NCI-H69 (cell line): ENCODE measurements at places on chromosomes 6 and 20.
A peak's percentile ranks its signal among the peaks of the same experiment; 100 is the strongest.

DNA sequence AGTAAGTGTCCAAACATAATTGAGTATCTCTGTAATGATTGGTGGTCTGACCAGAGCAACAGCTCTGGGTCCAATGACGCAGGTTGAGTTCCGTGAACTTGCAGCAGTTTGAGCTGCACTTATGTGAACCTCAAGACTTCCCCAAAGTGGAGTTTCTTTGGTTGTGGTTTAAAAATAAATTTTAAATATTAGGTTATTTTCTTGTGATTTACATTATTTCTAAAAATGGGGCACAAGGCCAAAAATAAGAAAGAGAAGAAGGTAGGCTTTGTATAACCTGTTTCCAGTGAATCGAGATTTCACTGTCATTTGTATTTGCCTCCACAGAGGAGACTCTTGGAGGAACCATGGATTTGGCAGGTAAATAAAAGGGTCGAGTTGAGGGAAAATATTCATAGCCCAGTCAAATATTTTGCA, 166.4 kb upstream of the ZNF217 start:
- no peak for DNase-seq

DNA sequence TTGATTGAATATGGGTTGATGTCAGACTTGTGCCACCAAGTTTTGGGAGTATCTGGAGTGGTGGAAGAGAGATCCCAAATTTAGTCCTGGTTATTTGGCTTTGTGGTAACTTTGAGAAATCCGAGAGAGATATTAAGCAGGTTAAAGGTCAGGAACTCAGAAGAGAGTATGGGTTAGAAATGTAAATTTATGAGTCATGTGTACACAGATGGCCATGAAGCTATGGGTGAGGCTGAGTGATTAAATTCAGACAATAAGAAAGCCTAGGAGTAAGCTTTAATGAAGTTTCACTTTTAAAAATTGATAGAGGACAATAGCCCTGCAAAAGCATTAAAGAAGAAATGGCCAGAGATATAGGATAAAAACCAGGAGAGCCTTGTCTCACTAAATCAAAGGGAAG, 14.3 kb downstream of the RIMS1 start:
- no peak for DNase-seq

- peak; percentile 41 for DNase-seq
These were observed 419.2 kb downstream of the EPM2A start for GRCh38 chr6:145315982-145316600.

GRCh38 chr6:56766806-56767178, 124.1 kb upstream of the DST start:
- no peak for DNase-seq

- DNase-seq: peak; percentile 19
These were observed 154.5 kb upstream of the ECI2 start for GRCh38 chr6:4289770-4290320.

GRCh38 chr6:35017411-35018181, 123.5 kb downstream of the TCP11 start:
- DNase-seq: no peak

GRCh38 chr20:63183422-63184146, 32.3 kb downstream of the YTHDF1 start:
- DNase-seq: peak; percentile 34

DNA sequence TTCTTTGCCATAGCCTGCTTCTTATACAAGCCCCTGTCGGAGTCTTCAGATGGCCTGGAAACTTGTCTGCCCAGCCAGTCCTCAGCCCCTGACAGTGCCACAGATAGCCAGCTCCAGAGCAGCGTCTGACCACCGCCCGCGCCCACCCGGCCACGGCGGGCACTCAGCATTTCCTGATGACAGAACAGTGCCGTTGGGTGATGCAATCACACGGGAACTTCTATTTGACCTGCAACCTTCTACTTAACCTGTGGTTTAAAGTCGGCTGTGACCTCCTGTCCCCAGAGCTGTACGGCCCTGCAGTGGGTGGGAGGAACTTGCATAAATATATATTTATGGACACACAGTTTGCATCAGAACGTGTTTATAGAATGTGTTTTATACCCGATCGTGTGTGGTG, 29.5 kb downstream of the SLCO4A1 start:
- DNase-seq: no peak

- DNase-seq: no peak
These were observed 3.5 kb upstream of the SLC22A2 start for GRCh38 chr6:160261991-160262680.

GRCh38 chr6:155440398-155441111, 15.1 kb downstream of the NOX3 start:
- no peak for DNase-seq

- no peak for DNase-seq
These were observed 54.3 kb downstream of the PGM3 start for GRCh38 chr6:83138758-83139157.

- DNase-seq: no peak
These were observed 193.6 kb downstream of the EDN1 start for GRCh38 chr6:12483712-12484111.

- DNase-seq: no peak
These were observed 392.2 kb upstream of the MARCKS start for GRCh38 chr6:113464960-113465359.

DNA sequence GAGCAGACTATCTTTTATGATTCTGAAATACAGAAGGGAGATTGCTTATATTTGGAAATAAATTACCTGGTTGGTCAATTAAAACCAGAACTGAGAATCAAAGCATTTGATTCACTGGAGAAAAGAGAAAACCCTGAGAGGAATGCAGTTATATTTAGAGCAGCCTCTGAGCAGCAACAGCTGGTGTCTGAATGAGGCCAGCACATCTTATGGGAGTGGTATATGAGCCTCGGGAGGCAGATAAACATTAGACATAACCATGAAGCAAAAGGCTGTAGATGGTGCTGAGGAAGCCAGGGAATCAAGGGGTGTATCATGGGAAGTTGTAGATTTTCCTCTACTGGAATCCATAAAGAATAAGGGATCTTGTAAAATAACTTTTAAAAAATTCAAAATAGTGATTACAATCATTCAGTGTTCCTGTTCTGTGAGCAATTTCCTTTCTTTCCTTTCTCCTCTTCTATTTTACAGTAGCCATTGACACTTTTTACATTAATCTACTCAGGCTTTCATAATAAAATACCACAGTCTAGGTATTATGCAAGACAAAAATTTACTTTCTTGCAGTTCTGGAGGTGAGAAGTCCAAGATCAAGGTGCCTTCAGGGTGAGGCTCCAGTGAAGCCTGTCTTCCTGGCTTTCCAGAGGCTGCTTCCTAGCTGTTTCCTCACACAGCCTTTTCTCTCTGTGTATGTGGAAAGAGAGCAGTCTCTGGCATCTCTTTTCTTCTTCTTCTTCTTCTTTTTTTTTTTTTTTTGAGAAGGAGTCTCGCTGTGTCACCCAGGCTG, 32.8 kb upstream of the ENPP5 start:
- no peak for DNase-seq

DNA sequence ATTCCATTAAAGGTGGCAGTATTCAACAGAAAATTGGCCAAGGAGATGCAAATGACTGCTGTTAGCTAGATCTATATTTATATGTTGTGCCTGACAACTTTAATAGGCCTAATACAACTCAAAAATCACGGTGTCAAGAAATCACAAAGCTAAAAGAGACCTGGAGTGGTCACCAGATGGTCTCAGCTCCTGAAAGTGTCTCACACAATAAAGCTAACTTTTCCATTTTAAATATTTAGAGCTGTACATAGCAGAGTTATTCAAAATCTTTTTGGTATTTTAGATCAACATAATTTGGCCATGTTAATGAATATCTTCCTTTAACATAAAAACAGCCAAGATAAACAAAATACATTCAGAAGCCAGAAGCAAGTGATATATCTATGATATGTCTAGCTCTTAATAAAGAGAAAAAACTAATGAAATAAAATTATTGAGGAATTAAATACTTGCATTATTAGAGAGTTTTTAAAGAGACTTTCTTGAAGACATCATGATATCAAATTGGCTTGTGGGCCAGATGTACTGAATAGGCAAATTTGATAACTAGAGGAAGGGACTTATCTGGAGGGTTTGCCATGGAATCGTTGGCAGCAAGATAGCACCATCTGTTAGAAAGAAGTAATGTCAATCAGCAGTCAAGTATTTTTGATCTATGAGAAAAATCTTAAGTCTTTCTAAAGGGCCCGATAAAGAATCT, 84.9 kb upstream of the SCAF8 start:
- DNase-seq: no peak

- DNase-seq: no peak
These were observed 65.1 kb downstream of the ADNP start for GRCh38 chr20:50866036-50866685.

GRCh38 chr6:7479801-7480266, 61.6 kb upstream of the DSP start:
- peak; percentile 98 for DNase-seq

- DNase-seq: peak; percentile 58
These were observed 113.2 kb downstream of the CARMIL1 start for GRCh38 chr6:25392372-25392771.

DNA sequence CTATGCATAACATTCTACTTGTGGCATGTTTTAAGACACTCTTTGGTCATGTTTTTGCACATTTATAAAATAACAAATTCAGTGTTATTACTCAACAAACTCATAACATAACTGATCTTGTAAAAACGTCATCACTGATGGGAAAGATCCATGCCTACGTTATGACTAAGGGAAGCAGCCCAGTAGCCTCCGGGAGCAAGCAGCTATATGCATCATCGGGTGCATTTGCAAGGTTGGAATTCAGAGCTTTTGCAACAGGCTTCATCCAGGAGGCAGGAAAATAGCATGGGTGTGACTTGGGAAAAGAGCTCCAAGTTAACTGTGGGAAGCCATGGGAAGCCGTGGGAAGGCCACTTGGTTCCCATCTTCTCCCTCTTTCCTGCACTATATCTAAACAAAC, 271.6 kb upstream of the SGK1 start:
- no peak for DNase-seq

GRCh38 chr6:168533414-168533813, 92.4 kb downstream of the SMOC2 start:
- DNase-seq: no peak

GRCh38 chr6:55445648-55446204, 118.5 kb downstream of the GFRAL start:
- DNase-seq: peak; percentile 55

- peak; percentile 3 for DNase-seq
These were observed 501.0 kb upstream of the MARCKS start for GRCh38 chr6:113356139-113356538.

DNA sequence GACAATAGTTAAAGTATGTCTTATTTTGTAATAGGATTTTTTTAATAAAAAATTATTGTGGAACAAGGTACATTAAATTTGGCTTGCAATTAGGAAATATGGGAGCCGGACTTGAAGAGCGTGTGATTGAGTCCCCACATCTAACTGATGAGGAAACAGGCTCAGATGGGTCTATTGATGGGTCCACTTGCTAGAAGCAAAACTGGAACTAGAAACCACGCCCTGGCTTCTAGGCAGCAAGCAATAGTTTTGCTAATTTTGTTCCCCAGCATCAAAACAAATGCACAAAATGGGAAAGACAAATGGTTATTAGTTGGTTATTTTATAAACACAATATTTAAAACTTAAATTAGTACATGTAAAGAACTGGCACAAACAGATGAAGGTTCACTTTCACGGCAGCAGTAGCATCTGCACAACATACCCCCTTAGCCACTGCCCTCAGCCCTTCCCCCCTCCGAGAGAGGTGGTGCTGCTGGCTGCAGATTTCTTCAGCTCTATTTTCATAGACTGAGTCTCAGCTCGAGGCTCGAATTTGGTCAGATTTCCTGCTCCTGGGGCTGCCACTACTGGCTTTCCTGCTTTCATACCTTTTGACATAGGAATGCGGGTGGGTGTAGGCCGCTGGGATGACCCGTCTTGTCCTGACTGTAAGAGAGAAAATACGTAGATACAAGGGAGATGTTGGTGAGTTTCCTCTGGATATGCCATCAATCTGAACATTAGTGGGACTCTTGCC, 23.8 kb upstream of the TMEM30A start:
- no peak for DNase-seq

- DNase-seq: no peak
These were observed 1.6 kb downstream of the CLIC5 start for GRCh38 chr6:46014046-46014445.

GRCh38 chr20:56430461-56430860, 18.4 kb downstream of the CASS4 start:
- DNase-seq: no peak

DNA sequence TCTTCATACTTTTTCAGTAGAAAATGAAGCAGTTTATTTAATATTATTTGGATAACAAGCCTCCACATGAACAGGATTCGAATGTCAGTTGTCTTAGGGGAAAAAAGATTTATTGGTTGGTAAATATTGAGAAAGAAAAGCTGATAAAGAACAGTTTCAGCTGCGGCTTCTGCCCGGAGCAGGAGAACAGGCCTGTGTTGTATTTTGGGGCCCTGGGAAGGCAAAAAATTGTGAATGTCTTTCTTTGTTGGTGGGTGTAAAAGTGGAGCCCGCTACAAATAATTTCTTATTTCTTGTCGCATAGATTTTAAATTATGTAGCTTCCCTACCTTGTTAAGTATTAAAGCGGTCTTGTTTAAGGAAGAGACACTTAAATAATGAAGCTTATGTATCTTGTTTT, 90.5 kb upstream of the PAX1 start:
- DNase-seq: peak; percentile 63

DNA sequence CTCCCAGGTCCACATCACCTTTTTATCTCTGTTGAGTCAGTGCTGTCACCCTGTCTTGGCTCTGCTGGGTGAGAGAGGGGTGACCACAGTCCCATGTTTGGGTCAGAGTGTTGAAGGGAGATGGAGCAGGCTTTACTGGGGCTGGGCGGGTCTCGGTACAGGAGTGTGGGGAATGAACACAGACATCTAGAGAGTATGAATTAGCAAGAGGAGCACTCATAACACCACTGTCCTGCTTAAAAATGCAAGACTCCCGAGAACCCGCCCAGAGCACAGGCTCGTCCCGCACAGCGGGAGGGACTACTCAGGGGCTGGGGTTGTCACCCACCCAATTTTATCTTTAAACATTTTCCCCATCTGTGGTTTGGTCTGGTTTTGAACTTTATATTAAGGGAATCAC, 27.5 kb upstream of the DACT2 start:
- DNase-seq: no peak

DNA sequence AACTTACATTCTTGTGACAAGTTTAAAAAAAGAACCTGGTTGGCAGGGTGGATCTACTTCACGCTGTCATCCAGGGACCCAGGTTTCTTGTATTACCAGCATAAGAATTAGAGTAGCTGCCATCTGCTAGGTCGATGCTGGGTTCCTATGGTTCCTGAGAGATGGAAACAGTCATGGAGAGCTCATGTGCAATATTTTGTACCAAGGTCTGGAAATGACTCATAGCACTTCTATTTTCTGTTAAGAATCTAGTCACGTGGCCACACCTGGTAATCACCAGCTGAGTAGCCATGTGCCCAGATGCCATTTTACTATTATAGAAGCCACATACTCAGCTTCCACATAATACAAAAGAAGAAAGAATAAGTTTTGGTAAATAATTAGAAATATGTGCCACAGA, 171.3 kb downstream of the CD83 start:
- no peak for DNase-seq
